NCI-H1048 (cell line): ENCODE measurements at places on chromosomes 16 and 17.

GRCh38 chr17:20276421-20276820 is 190.9 kb downstream of the LGALS9B start:
- DNase-seq: no peak

GRCh38 chr17:38343608-38344419 is at the start of gene GPR179:
Gene GPR179 (minus strand): TSS chr17:38343956. CDS start chr17:38343789, 167 bp downstream.
- DNase-seq: no peak

DNA sequence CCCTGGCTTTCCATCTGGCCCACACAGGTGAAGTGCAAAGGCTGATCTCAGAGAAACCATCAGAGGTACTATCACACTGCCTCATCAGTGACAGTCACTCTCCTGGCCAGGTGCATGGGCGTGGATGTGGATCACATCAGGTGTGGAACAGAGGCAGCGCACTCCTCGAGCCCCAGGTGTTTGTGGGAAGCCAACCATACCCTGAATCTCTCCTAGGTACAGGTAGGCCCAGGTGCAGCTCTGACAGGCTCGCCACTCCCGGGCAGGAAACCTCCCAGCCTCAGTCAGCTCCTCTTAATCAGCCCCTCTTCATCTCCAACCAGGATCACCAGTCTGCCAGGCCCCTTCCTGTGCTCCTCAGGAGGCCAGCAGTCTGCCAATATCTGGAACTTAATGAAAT is 31.7 kb downstream of the TLE7 start:
- DNase-seq: no peak

GRCh38 chr16:9042964-9043680 is 48.3 kb upstream of the HAPSTR1 start:
- no peak for DNase-seq

- no peak for DNase-seq
Observed at GRCh38 chr16:804193-805048, 3.9 kb upstream of the GNG13 start.

DNA sequence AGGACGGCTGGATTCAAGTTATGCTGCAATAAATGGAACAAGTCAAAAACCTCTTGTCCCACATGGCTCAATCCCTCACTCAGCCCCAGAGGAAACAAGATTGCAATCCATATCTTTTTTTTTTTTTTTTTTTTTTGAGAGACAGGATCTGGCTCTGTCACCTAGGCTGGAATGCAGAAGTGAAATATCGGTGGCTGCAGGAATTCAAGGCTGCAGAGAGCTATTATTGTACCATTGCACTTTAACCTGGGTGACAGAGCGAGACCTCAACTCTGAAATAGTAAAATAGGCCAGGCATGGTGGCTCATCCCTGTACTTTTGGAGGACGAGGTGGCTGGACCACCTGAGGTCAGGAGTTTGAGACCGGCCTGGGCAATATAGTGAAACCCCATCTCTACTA is 2.7 kb upstream of the PDE6G start:
- DNase-seq: no peak

GRCh38 chr17:63142836-63143235 is 176.8 kb downstream of the TANC2 start:
- no peak for DNase-seq

DNA sequence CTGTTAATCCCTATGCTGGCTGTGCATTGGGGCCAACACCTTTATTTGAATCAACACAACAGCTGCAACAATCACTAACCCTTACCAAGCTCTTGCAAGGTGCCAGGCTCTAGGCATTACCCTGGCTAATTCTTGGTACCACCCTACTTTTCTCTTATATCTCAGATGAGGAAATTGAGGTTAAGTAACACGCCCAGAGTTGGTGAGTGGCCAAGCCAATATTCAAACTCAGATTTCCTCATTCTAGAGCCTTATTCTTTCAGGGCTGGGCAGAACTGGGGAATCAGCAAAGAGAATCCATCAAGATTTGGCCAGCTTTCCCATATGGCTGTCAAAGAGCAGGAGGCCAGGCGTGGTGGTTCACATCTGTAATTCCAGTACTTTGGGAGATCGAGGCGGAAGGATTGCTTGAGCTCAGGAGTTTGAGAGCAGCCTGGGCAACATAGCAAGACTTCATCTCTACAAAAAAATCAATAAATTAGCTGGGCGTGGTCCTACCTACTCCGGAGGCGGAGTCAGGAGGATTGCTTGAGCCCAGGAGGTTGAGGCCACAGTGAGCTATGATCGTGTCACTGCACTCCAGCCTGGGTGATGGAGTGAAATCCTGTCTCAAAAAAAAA is 23.7 kb downstream of the ARSG start:
- DNase-seq: no peak

- no peak for DNase-seq
Observed at GRCh38 chr16:85243308-85243707, 131.0 kb upstream of the CIBAR2 start.

- DNase-seq: no peak
Observed at GRCh38 chr16:85810097-85810741, 10.7 kb downstream of the COX4I1 start.

DNA sequence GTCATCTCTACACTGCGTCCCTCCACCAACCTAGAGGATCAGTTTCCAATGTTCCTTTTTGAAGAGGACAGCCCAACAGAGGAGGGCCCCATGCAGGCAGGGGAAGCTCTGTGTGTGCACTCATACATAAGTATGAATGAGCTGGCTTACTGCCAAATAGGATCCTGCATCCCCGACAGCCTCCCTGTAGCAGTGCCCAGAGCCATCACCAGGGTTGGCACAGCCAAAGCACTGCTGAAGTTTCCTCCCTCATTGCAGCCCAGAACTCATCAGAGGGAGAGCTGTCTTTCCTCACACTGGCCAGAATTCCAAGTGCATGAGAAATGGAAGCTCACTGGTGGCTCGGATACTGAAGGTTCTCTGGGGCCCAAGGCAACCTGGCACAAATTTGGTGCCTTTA is 114.4 kb downstream of the ASIC2 start:
- no peak for DNase-seq

DNA sequence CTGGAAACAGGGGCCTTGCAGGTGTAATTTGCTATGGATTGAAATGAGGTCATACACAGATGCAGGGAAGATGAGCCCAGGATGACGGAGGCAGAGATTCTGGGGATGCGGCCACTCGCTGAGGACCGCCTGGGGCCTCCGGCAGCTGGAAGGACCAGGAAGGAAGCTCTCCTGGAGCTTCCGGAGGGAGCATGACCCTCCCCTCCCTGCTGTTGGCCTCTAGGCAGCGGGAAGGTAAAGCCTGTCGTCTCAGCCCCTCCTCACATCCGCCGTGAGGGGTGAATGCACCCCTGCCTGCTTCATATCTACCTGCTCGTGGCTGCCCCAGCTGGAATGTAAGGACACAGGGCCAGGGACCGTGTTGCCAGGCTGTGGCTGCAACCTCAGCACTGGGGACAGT is 29.1 kb upstream of the ZNF469 start:
- DNase-seq: no peak

- no peak for DNase-seq
Observed at GRCh38 chr16:29990034-29990433, 5.4 kb downstream of the HIRIP3 start.

DNA sequence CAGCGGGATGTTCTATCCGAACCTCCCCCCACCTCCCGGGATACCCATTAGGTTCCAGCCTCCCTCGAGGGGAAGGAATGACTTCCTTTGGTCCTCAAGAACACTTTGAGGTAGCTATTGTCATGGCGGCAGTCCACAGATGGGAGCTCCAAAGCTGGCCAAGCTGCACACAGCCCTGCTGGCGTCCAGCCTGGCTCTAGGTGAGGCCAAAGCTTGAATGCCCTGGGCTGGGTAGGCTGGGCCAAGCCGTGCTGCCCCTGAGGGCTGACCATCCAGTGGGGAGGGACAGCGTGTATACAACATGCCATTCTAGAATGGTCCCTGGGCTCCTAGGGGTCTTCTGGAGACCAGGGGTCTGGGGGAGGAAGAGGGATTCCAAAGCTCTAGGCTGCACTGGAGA is 43.5 kb downstream of the PEMT start:
- DNase-seq: no peak

GRCh38 chr17:7806587-7806986 is 27.4 kb upstream of the KDM6B start:
- no peak for DNase-seq

GRCh38 chr17:45235416-45236281 is 14.0 kb downstream of the FMNL1 start:
- DNase-seq: peak; percentile 20

DNA sequence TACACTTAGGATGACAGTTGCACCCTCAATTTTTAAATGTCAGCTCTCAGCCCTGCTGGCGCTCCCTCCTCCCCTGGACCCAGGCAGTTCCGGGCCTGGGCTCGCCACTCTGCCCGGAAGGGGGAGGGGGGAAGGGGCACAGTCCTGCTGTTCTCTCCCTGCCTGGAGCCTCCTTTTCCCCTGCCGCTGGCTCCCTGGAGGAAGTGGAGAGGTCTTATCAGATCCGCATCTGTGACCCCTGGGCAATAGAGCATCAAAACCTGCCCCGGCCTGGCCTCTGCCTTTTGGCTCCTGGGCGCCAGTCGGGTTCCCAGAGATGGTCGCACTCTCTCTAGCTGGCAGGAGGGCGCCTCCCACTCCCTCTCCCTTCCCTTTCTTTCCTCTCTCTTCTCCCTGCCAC is 149.3 kb downstream of the IRF8 start:
- no peak for DNase-seq

DNA sequence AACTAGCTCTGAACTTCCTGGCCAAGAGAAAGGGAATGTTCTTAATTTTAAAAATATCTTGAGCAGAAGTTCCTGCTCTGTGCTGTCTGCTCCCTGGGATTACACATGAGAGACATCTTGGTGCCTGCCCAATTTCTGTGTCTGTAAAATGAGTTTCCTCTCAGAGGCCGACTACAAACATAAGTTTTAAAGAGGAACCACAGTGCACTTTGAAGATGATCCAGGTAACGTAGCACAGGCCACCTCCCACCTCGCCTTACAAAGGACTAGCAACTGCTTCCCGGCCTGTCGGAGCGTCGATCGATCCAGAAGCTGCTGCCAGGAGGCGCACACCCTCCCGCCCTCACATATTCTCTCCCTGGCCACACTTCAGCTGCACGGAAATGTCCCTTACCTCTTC is 55.0 kb upstream of the ATP2A3 start:
- no peak for DNase-seq

DNA sequence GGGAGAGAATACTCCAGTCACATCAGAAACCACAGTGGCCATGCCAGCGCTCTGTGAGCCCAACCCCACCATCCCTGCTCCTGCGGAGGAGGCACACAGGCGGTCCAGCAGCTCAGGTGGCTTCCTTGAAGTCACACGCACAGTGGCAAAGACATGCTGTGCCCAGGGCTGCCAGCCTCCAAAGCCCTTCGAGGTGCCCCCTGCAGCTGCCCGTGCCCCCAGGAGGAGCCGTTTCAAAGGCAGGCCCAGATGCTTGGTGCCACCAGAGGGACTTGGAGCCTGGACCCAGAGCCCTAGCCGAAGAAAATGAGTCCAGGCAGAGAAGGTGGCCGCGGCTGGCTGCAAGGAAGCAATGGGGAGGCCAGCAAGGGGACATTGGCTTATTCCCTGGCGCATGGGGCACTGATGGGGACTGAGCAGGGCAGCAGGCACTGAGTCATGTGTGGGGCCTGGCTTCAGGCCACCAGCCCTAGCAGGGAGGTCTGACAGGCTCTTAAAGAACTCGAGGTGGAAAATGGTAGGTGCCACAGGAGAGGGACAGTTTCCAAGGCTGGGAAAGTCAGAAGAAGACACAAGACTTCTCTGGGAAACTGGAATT is 17.2 kb upstream of the CACNG1 start:
- no peak for DNase-seq

DNA sequence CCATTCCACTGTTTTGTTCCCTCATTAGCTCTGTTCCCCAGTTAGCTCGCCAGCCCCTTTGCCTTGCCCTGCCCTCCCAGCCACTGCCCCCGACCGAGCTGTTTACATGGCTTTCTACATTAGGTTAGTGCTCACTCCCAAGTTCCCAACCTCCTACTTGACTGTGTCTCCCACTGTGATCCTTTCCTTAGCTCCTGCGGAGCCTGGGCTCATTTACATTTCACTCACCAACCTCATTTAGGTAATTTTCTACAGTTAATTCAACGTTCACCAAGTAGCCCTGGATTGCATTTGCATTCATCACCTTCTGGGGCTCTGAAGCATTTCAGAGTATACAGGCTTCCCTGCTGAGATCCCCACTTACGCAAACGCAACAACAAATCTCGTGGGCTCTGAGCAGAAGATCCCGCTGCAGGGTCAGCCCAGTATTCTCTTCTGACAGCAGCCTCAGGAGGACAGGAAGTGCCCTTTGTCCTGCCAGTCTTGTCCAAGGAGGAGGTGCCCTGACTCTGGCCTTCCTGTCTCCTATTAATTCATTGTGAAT is 325.8 kb upstream of the CCL2 start:
- DNase-seq: no peak

GRCh38 chr16:9159839-9160550 is 68.6 kb downstream of the HAPSTR1 start:
- no peak for DNase-seq

GRCh38 chr17:6639014-6639585 is 1.4 kb downstream of the KIAA0753 start:
- DNase-seq: no peak

- no peak for DNase-seq
Observed at GRCh38 chr16:11819798-11820197, 22.7 kb upstream of the ZC3H7A start.

DNA sequence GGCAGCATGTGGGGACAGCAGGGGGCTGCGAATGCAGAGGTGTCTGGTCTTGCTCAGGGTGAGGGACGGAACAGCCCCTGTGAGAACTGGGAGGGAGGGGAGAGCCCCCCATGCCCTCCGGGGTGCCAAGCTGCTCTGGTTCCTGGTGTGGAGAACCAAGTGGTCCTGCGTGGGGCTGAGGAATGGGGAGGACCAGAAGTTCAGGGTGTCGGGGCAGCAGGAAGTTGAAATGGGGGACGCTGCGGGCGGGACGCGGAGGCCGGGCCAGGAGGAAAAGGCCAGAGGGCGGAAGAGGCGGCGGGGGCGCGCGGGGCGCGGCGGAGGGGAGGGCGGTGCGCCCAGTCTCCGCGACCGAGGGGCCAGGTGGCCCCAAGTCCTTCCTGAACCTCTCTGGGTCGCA is 3.6 kb downstream of the ALDH3A1 start:
- DNase-seq: no peak

GRCh38 chr16:66382966-66383299 is 16.4 kb downstream of the CDH5 start:
- no peak for DNase-seq

- no peak for DNase-seq
Observed at GRCh38 chr16:18833707-18834505, 32.6 kb upstream of the ARL6IP1 start.

GRCh38 chr16:64952177-64952576 is 169.7 kb downstream of the CDH11 start:
- no peak for DNase-seq

GRCh38 chr16:3131755-3132377 is 3.0 kb upstream of the ZNF213 start:
- DNase-seq: no peak
